Stimulated activated CD4-positive, alpha-beta T cell treated with anti-CD3 and anti-CD28 coated beads, Interleukin-4, amount 100 ng/mL, for 24 hours (primary cell): ENCODE measurements at places on chromosomes 11 and 22.
A peak's percentile ranks its signal among the peaks of the same experiment; 100 is the strongest.

DNA sequence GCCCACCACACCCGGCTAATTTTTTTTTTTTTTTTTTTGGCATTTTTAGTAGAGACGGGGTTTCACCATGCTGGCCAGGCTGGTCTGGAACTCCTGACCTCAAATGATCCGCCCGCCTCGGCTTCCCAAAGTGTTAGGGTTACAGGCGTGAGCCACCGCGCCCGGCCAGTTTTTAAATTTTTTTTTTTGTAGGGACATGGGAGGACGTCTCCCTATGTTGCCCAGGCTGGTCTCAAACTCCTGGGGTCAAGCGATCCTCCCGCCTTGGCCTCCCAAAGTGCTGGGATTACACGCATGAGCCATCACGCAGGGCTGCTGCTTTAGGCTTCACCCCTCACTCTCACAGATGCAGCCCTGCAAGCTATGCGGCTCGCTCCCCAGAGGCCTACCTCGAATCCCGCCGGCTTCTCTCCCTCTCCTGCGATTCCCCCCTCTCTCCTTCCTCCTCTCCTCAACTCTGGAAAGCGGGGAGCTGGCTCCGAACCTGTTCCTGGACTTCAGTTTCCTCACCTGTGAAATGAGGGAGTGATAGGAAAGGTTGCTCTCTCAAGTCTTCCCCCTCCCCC lies 926 bp downstream of the CCDC157 start:
- DNase-seq = no peak

DNA sequence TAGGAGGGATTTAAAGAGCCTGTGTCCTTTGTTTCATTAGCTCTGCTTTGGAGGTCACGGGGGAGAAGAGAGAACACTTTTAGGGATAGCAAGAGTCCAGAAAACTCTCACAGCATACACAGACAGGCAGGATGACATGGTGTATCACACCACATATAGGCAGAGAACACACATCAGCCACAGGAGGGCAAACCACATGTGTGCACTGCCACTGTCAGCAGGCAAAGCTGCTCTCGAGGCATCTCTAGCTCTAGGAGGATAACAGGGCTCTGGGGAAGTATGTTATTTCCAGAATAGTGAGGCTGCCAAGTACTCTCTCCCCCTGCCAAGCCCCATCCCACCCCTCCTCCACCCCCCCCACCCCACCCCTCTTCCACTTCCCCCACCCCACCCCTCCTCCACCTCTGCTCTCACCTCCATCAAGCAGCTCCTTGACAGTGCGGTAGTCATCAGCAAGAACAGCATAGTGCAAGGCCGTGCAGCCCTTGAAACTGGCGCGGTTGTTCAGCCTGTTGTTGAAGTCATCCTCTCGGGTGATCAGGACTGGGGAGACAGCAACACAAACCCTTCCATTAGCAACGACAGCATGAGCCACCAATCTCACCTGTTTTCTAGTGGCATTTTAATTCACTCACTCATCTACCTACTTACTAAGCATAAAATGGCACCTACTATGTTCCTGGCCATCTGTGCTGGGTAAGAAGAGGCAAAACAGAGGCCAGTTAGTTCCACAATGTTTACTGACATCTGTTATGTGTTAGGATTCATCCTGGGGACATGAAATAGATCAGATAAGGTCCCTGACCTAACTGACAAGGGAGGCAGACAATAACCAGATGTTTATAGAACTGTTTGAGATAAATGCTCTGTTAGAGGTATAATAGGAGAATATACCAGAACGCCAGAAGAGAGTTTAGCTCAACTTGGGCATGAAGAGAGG lies 75.6 kb downstream of the CLPB start:
- DNase-seq = no peak

DNA sequence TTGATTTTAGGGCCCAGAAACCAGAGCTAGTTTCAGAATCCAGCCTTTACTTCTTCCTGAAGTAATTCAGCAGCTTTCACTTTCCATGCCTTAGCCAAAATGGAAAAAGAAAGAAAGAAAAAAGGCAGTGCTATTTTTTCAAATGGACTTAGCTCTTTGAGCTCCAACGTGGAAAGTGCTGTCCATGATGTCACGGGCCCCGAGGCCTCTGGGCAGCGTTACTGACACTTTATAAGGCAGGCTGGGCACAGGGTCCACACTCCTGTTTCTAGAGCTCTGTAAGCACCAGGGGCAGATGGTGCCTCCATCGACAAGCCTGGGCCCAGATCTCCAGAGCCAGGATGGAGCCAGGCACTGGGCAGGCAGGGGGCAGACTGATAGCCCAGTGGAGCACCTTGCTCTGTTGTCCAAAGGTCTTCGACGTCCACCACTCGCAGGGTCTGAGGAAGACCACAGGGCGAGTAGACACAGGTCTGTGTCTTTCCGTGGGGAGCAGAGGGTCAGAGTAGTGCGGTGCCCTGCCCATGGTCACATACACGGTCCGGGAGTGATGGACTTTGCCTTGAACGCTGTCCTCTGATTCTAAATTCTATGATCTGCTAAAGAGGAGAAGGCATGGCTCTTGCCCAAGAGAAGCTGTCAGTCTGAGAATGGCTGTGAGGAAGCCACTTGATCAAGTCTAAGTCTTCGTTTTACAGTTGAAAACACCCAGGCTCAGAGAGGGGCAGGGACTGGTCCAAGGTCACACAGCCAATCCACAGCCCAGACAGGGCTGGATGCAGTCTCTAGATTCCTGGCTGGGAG lies 22.0 kb upstream of the WNT11 start:
- DNase-seq = no peak

DNA sequence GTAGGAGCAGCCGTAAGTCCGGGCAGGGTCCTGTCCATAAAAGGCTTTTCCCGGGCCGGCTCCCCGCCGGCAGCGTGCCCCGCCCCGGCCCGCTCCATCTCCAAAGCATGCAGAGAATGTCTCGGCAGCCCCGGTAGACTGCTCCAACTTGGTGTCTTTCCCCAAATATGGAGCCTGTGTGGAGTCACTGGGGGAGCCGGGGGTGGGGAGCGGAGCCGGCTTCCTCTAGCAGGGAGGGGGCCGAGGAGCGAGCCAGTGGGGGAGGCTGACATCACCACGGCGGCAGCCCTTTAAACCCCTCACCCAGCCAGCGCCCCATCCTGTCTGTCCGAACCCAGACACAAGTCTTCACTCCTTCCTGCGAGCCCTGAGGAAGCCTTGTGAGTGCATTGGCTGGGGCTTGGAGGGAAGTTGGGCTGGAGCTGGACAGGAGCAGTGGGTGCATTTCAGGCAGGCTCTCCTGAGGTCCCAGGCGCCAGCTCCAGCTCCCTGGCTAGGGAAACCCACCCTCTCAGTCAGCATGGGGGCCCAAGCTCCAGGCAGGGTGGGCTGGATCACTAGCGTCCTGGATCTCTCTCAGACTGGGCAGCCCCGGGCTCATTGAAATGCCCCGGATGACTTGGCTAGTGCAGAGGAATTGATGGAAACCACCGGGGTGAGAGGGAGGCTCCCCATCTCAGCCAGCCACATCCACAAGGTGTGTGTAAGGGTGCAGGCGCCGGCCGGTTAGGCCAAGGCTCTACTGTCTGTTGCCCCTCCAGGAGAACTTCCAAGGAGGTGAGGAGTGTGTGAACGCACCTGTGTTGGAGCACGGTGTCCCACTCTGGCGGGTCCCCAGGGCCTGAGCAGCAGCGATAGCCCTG lies at the start of gene TAGLN:
TAGLN (plus strand) TSS at position 318 of the 863 bp plus-strand sequence. CDS start 3,644 bp downstream, outside the sequence.
- no peak for DNase-seq

GRCh38 chr11:1153951-1154493 lies 3.7 kb upstream of the MUC5AC start:
- no peak for DNase-seq

DNA sequence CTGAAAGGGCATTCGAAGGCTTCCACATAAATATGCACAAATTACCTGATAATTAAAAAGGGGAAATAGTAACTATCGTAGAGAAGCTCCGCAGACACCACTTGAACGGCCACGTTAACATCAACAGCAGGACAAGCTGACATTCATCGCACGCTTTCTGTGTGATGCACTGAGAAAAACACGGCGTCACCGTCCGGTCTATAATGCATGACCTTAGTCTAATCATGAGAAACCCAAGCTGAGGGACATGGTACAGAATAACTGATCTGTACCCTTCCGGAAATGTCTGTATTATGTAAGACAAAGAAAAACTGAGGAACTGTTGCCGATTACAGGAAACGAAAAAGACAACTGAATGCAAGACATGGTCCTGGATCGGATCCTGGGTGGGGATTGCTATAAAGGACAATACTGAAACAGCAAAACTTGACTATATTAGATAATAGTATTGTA lies 678 bp upstream of the RANGAP1 start:
- DNase-seq = peak; percentile 46

DNA sequence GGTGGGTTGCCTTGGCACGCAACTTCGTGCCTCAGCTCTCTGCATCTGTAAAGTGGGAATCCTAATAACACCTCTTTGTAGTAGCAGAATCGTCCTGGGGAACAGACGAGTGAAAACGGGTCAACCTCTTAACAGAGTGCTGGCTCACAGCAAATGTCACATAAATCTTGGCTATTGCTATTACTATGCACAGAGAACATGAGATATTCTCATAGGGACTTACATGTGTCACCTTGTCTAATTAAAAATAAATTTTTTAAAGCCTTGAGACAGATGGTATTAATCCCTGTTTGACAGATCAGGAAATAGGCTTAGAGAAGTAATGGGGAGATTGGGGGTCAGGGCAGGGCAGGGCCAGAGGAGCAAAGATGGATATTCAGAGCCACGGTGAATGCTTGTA lies 44.3 kb upstream of the IGSF9B start:
- DNase-seq = no peak

DNA sequence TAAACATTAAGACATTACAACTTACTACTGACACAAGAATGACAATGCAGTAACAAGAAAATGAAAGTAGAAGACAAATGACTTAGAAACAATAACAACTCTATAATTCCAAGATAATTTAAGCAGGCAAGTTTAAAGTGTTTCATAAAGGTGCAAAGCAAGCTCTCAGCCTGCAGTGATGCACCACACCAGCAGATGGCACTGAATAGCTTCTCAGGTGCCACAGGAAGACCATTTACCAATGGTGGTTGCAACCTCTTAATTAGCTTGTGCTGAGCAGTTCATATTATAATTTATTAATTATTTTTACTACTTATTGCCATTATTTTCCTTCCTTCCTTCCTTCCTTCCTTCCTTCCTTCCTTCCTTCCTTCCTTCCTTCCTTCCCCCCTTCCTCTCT lies 60.6 kb downstream of the NXPE2 start:
- DNase-seq = peak; percentile 27

DNA sequence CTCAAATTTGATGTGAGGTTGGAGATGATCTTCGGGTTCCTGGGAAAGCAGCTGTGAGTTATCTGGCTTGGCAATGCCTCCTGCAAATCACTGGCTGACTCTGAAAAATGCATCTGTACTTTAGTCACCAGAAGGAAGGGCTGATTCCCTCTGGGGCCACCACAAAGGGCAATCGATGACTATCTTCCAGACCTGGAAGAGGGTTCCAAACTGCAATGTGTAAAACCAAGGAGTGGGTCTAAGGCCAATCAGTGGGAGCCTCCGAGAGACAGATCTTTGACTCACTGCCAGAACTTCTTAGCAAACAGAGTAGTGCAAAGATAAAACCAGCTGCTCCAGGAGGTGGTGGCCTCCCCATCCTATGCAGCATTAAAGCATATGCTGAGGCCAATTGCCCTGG lies 29.1 kb upstream of the PAK1 start:
- DNase-seq = no peak

- DNase-seq = no peak
Measured at GRCh38 chr11:86577644-86578636, 94.5 kb downstream of the ME3 start.

GRCh38 chr11:5489576-5490357 lies 1.3 kb downstream of the OR52D1 start:
- DNase-seq = no peak

- no peak for DNase-seq
Measured at GRCh38 chr11:135006800-135007199, 594.8 kb upstream of the B3GAT1 start.

- no peak for DNase-seq
Measured at GRCh38 chr11:6414874-6415328, 4.0 kb downstream of the APBB1 start.

DNA sequence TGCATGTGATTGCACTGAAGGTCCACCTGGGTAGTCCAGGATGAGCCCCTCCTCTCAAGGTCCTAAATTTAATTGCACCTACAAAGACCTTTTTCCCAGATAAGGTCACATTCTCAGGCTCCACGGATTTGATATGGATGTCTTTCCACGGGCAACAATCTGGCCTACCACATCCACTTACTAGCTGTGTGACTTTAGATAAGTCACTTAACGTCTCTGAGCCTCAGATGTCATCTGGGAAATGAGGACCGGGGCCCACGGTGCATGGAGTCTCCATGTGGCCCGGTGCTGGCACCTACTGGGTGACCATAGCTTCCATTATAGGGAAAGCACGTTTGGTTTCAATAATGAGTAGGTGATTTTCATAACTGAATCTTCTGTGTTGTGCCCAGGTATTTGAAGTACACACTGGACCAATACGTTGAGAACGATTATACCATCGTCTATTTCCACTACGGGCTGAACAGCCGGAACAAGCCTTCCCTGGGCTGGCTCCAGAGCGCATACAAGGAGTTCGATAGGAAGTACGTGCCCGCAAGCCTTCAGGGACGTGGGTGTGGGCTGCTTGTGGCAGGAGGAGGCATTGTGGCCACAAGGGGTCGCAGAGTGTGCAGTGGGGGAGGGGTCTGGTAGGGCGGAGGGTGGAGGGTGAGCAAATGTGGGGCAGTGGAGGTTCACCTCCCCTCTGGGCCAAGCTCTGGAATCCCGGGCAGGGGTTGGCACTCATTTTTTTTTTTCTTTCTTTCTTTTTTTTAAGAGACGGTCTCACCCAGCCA lies 55.7 kb downstream of the ARHGAP8 start:
- no peak for DNase-seq

DNA sequence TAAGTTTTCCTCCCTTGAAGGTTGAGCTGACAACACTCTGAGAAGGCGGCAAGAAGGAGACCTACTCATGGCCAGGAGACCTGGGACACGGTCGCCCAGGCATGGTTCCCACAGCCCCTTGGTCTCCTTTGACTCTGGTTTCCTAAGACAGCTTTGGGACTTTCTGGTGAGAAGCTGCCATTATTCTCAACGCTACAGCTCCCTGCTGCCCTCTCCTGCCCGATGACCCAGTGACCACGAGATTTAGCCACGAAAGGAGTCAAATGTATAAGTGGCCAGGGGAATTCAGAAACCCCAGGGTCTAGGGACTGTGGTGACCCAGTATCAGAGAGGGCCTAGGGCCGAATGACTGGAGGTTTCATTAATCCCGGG lies 699 bp upstream of the SDF2L1 start:
- no peak for DNase-seq

DNA sequence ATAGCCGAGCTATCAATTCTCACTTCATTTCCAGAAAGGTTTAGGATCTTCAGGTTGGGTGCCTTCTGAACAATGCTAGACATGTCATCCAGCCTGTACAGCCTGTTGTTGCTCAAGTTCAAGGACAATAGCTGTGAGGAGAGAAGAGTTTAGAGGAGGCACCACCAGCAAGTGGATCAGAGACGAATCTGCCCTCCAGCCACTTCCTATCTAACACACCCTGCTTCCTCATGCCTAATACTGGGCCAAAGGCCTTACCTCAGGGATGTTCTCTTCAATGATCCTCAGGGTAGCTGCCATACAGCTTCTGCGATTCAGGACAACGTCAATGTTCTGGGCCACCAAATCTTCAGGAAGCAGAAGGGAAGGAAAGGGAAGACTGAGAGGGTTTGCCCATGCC lies 4.2 kb downstream of the NXF1 start:
- no peak for DNase-seq

GRCh38 chr22:50310031-50310722 lies 2.7 kb upstream of the PLXNB2 start:
- no peak for DNase-seq
